ENCODE measurements at places on chromosomes 5 and 9.

- DNase-seq = no peak
Observed at GRCh38 chr5:167064198-167064776, 1227.2 kb upstream of the WWC1 start.

GRCh38 chr9:1071730-1072129 lies 21.6 kb downstream of the DMRT2 start:
- DNase-seq = no peak

GRCh38 chr5:63247651-63248050 lies 669.0 kb downstream of the LRRC70 start:
- no peak for DNase-seq

- DNase-seq = no peak
Observed at GRCh38 chr9:4596165-4596922, 65.8 kb upstream of the PLPP6 start.

DNA sequence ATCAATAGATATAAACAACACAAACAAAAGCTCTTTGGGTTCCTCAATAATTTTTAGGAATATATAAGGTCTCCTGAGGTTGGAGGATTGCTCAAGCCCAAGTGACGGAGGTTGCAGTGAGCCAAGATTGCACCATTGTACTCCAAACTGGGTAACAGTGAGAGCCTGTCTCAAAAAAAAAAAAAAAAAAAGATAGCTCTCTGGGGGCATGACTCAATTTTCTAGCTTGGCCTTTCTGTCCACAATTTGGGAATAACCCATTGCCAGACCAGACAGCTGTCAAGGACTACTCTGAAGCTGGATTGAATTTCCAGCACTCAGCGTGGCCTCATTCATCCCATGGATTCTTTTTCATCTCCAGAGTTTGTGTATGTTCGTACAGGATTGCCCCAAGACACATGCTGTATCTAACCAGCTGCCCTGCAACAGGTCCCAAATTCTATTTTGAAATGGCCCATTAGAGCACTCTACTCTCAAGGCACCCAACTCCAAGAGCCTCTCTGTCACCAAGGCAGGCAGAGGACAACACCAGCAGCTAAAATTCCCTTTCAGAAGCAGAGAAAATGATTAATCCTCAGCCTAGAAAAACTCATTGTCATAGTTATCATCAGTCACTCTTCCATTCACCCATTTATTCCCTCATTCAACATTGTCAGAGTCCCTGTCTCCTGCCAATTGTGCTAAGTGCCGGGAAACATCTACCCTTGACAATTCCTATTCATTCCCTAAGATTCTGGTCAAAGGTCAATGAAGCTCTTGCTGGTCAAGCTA lies 8.7 kb downstream of the FAM193B start:
- DNase-seq = peak; percentile 48

DNA sequence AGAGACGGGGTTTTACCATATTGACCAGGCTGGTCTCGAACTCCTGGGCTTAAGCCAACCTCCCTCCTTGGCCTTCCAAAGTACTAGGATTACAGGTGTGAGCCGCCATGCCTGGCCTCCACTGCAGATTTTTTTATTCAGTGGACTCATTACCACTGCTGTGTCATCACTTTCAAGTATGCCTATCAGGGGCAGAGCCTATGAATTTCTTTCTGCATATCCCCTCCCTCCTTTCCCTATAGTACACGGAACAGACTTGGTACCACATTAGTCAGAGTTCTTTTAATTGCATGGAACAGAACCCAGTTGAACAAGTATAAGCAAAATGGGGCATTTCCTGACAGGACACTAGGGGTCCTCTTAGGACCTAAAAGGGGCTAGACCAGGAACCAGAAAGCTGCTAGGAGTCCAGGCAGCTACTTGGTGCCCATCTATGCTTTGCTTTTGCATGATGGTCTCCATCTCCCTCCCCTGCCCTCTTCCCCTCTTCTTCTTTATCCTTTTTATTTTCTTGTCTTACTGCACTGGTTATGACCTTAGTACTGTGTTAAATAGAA lies 5.8 kb downstream of the BSPRY start:
- no peak for DNase-seq

DNA sequence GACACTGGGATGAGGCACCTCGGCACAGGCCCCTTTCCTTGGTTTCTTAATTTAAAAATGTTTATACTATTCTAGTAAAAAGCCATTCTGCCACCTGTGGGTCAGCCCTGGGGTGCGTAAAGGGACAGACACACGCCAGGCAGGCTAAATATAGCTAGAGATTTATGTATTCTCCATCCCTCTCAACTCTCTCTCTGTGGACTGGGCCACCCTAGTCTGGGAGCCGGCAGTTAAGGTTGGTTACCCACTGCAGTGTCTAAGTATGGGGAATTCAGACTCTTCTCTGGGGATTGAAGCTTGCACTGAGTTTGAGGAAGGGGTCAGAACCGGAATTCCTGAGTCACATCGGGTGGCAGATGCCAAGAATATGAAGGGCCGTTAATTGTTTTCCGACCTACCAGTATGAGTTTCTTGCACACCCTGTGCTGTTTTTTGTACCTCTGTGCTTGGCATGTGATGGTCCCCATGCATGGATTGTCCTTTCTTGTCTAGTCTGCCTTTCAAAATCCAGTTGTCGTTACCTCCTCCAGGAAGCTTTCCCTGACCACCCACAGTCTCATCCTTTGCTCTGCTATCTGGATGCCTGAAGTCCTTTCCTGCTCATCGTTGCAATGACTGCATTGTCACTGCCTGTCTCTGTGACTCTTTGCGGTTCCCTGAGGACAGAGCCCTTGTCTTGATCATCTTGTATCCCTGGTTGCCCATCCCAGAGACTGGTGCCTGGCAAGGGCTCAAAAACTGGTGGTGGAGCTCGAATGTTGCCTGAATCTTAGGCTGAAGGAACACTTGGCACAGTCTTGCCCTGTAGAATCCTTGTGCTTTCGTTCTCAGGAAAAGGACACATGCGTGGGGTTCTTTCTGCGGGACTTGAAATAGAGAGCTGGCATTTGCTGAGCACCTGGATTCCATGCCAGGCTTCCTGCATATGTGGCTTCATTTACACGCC lies 2.1 kb downstream of the NEURL1B start:
- DNase-seq = no peak

DNA sequence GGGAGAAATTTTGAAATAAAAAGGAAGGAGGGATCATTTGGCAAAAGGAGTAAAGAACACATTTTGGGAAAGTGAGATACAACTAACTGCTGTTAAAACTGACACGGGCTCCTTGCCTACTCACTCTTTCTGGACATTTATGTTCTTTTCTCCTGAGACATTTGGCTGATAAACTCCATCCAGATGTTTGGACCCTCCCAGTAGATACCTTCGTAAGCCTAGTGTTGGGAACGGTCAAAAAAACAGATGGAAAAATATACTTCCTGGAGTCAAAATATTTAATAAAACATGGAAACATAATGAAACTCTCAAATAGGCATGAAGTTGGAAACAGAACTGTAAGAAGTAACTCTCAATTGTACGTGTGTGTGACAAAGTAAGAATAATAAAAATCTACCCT lies 360.1 kb upstream of the RIOK2 start:
- no peak for DNase-seq

DNA sequence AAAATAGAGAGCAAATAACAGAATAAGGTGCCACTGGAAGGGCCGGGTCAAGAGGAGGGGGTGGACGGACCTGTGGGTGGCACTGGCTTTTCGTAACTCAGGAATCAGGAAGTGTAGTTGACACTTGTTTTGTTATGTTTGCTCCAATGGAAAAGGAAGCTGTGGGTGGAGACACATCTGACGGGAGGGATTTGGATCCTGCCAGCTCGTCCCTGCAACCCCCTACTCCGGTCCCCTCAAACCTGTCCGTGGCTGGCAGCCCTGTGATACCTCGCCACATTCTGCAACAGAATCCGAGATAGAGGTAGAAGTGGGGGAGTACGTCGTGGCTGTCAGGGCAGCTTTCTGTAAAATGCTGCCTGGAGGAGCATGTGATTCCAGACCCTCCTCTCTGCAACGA lies 104.2 kb upstream of the IER5L start:
- DNase-seq = no peak

DNA sequence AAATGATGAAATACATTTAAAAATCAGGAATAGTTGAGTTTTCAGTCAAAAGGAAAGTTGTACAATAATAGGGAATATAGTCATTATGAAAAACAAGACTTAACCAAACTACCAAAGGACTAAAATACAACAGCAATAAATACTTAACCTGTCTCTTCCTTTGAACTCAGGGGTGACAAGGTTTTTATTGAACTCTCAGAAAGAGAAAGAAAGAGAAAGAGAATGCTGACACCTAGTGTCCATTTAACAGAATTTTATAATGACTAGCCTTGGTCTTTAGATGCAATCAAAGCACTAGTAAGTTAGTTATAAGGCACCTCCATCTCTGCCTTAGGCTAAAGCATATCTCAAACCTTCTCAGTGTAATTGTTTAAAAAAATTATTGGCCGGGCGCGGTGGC lies 47.5 kb downstream of the UIMC1 start:
- DNase-seq = no peak

DNA sequence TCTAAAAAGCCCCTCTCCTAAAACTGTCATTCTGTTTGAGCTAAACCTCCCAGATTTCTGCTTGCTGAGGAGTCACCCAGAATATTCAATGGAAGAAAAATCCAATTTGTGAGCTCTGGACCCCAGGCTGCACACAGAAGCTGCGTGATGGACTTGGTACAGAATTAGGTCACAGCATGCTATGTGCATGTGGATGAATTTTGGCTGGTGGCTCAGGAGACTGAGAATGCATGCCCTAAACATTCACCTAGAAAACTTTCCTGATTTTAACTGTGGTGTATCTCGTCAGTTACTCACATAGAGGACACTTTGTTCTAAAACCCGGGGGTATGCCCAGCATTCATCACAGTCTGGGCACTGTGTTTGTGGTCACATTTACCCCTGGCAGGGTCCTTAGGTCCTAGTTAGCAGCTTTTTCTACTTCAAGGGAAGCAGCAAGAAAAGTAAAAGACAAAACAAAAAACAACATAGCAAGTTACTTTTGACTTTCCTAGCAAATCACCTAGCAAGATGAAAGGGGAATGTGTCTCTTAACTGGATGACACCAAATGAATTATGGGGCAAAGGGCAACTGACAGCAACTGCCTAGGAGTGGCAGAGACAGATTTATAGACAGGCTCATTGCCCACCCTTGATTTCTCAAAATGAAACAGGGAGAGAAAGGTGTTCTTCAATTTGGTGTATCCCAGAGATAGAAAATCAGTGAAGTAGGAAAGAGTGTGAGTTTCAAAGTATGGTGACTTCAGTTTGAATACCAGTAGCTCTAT lies 8.3 kb upstream of the SHROOM1 start:
- DNase-seq = no peak

- no peak for DNase-seq
Observed at GRCh38 chr5:124936626-124936933, 190.1 kb upstream of the ZNF608 start.

GRCh38 chr9:111890334-111890733 lies 6.3 kb upstream of the UGCG start:
- DNase-seq = no peak

DNA sequence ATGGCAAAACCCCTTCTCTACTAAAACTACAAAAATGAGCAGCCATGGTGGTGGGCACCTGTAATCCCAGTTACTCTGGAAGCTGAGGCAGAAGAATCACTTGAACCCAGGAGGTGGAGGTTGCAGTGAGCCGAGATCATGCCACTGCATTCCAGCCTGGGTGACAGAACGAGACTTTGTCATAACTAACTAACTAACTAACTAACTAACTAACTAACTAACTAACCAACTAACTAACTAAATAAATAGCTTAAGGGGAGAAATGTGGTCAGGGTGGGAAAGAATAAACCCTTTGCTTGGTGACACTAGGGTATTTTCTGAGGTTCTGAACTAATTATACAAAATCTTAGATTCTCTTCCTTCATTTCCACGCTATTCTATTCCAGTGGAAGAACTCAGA lies 184.4 kb upstream of the MEF2C start:
- no peak for DNase-seq

DNA sequence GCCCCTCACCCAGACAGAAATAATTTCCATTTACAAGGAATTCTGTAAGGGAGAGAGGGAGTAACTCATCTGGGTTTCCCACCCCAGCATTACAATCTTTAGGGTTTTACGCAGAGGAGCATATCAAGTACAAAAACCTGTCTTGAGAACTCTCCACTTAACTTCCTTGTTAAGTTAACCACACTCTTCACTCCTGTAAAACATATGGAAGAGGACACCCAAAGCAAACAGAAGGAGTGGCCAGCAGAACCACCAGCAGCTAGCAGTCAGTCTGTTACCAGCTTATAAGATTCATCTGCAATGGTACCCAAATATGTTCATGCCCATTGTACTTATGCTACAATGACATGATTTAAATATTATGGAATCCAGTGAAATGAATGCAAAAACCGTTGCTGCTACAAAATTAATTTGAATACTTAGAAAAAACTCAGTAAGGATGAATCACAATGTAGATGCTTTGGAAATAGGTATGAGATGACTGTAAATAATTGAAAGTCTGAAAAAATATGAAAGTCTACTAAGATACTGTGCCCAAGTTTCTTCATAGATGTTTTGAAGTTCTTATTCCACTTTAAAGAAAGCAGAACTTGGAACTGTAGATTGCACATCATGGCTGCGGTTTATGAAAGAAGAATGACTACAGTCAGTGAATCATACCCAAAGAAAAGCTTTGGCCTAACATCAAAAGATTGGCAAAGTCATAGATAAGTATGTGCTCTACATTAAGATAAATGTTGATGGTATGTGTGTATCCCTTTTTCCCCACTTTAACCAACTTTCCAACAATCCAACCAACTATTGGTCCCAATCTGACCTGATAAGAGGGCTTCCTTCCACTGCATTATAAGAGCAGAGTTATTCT lies 233.6 kb downstream of the ACTL7B start:
- DNase-seq = no peak

- DNase-seq = no peak
Observed at GRCh38 chr9:113178087-113178486, 27.3 kb downstream of the SLC31A2 start.

- no peak for DNase-seq
Observed at GRCh38 chr9:114434878-114435311, 47.1 kb upstream of the AKNA start.

GRCh38 chr9:37939575-37940095 lies 35.7 kb upstream of the SLC25A51 start:
- DNase-seq = no peak

DNA sequence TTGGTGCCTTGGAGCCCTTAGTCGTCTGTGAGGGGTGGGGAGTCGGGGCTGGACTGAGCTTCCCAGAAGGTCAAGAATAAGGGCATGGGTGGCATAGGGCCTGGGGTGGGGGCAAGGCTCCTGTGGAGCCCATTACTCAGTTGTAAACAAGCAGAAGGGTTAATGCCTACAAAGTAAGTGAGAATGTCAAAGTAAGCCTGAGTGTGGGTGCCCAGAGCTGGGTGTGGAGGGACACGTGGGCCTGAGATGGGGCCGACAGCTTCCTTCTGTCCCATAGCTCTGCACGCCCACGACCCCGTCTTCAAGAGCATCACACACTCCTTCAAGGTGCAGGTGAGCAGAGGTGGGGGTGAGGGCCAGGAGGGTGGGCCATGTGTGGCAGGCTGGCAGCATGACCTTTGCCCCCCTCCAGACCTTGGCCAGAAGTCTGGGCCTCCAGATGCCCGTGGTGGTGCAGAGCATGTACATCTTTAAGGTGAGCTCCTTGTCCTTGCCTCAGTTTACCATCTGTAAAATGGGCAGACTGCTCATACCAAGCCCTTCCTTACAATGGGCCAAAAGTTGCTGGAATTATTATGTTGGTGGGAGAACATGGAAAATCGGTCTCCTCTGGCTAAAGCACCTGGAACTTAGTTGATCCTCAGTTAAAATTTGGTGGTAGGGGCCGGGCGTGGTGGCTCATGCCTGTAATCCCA lies 11.1 kb downstream of the DOLK start:
- DNase-seq = no peak
